ENCODE measurements at places on chromosomes 13 and 19. TPM values are rescaled to one million over a fixed set of nuclear protein-coding genes. Genes with fewer than 3 reads are reported as not detected.

Gene TEX26
- total RNA-seq = 0.44 TPM

Gene RGCC
- 19.8 TPM for total RNA-seq

Gene PLPPR3
- 2.5 TPM for total RNA-seq

Gene ZNF547
- total RNA-seq = 7.0 TPM

Gene RFPL4A
- not detected for total RNA-seq

Gene CGB5
- not detected for total RNA-seq

Gene OR7D2
- not detected for total RNA-seq

Gene ZNF329
- 17.5 TPM for total RNA-seq

Gene CAMSAP3
- total RNA-seq = under 0.01 TPM

Gene HOOK2
- 24.9 TPM for total RNA-seq

Gene LGALS14
- not detected for total RNA-seq

Gene MCF2L
- total RNA-seq = 0.33 TPM

Gene ZNF83
- 50.6 TPM for total RNA-seq

Gene PTGER1
- 5.4 TPM for total RNA-seq

Gene URAD
- total RNA-seq = not detected

Gene CABP5
- not detected for total RNA-seq

Gene UPK1A
- total RNA-seq = not detected

Gene GRIN3B
- 2.3 TPM for total RNA-seq

Gene HSH2D
- total RNA-seq = not detected

Gene USP12
- total RNA-seq = 29.8 TPM

Gene SHISA7
- total RNA-seq = not detected

All from smooth muscle cell of trachea (primary cell).